ENCODE measurements at places on chromosomes 7 and 10.

- DNase-seq = no peak
These were observed 54.4 kb downstream of the MCMBP start for GRCh38 chr10:119817991-119818888.

GRCh38 chr7:129150199-129150996 is 5.9 kb downstream of the TSPAN33 start:
- DNase-seq = no peak

GRCh38 chr7:50264908-50265307 is 39.6 kb upstream of the IKZF1 start:
- DNase-seq = no peak

DNA sequence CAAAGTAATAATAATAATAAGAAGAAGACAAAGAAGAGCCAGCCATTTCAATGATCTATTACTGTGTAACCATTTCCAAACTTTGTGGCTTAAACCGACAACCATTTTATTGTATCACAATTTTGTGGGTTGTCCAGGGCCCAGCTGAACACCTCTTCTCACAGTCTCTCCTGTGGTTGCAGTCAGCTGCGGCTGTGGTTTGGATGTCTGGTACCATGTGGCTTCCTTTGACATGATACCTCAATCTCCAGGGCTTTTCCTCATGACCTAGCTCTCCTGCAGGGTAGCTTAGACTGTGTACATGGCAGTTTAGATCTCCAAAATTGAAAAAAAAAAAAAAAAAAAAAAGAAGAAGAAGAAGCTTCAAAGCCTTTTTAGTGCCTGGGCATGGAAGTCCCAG is 72.6 kb upstream of the NFKB2 start:
- no peak for DNase-seq

DNA sequence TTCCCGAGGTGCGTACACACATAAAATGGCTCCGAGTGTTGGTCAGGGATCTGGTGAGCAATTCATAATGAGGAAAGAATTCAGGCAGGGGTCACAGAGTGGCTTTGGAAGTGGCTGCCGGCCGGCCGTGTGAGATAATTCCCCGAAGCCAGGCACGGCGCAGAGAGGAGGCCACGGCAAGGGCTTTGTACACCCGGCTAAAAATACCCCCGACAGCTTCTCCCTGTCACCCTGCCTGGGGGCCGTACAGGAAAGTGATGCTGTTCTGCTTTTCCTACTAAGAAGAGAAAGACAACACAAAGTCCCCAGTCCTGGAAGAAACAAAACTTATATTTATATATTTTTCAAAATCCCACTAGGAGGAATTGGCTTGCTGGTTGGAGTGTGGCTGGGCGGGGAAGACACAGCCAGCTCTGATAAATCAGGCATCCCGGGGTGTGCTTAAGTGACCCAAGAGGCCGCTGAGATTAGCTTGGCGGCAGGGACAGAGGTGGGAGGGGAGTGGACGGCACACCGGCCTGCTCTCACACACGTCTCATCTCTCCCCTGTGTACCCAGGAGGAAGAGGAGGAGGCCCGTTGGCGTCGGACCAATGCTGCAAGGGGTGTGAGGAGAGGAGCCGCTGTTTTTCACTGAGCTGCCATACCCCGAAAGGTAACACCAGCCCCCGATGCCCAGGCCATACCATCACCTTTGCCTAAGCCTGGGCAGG is 70.5 kb downstream of the ZMIZ1 start:
- no peak for DNase-seq

- no peak for DNase-seq
These were observed 404.6 kb downstream of the RPS24 start for GRCh38 chr10:78437998-78438906.

DNA sequence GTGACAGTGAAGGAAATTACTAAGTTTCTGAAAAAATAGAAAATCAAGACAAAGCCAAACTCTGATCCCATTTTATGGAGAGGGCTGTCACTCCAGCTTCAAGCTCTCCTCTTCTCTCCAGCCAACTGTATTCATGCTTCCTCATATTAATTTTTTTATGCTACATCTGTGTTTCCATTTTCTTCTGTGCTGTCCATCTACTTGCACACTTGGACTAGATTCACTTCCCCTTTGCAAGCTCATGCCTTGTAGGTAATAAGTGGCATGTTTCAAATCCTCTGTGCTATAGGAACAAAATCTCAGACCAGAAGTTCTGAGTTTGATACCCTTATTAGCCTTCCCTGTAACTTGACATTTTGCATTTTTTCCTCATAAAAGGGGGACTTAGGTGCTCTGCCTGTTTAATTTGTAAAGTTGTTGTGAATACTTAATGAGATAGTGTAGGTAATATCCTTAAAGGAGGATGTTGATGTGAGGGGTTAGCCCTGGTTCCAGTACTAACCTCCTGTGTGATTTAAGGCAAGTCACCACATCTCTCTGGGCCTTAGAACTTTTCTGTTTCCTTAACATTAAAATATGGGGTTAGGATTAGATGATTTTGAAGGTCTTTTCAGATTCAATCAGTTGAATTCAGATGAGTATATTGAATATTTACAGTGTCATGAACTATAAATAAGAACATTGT is 358.8 kb downstream of the BBS9 start:
- no peak for DNase-seq

DNA sequence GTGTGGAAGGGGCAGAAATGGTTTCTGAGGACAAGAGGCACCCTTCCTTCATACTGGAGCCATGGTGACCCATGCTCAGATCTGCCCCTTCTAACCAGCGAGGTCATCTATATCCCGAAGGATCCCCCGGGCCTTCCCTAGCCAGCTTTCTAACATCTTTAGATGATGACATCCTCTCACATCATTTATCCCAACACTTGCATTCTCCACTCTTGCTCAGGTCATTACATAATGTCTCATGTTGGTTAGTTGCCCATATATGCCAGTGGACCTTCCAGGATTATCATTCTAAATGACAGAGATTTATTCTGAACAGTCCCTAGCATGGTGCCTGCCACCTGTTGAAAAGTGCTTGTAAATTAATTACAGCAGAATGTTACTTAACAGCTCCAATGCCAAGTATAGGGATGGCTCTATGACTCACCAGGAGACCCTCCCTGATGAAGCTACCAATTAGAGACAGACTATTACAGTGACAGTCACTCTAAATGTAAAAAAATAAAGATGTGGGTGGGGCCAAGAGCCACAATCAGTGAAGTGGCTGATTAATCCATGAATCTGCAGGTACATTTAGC is 22.6 kb upstream of the ABLIM1 start:
- no peak for DNase-seq

DNA sequence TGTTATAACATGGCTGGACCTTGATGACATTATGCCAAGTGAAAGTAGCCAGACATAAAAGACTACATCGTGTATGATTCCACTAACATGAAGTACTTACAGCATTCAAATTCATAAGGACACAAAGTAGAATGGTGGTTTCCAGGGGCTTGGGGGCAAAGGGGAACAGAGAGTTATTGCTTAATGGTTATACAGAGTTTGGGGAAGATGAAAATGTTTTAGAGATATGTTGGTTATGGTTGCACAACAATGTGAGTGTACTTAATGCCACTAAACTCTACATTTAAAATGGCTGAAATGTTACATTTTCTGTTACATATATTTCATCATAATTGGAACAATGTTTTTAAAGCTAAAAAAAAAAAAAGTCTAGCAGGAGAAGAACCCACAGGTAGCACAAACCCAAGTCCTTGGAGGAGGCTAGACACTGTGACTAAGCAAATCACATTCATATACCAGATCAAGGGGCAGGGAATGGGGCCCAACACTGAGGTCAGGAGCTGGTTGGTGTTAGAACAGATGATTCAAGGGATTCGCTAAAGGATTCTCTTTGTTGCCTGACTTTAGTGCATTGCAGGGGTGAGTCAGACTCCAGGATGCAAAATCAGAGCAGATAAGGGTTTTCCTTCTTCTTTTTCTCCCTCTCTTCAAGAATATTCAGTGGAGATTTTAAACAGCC is 25.1 kb upstream of the AOAH start:
- DNase-seq = no peak

DNA sequence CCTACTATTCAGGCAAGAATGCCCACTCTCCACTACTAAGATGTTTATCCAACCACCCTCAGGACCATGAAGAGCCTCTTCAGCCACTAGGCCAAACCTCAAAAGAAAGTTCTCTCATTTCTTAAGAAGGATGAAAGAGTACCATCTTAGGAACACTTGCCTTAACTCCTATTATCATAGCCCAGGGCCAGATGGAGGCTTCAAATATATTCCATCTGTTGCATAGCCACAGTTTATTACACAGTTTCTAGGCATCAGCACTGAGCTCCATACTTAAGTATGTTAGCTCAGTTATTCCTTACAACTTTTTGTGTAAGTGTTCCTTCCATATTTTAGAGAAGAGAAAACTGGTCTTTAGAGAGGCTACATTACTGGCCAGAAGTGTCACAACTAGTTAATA is 37.4 kb upstream of the YAE1 start:
- DNase-seq = no peak

DNA sequence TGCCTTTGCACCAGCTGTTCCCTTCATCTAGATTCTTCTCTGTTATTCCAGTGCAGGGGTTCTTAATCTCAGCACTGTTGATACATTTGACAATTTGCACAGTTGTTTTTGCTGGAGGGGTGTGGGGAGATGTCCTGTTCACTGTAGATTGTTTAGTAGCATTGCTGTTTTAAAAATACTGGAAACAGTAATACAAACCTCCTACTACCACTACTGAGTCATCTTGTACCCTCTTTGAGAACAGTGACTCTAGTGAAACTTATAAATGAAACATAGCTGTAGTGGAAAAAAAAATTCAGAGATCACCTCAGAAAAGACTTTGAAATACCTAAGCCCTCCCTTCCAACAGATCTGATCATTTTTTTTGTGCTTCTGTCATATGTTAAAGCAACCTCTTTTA is 154.8 kb upstream of the TMEM196 start:
- no peak for DNase-seq

GRCh38 chr7:84829719-84830118 is 357.1 kb downstream of the SEMA3D start:
- DNase-seq = no peak

GRCh38 chr7:28239823-28240204 is 59.2 kb upstream of the JAZF1 start:
- no peak for DNase-seq

- DNase-seq = no peak
These were observed 207.8 kb upstream of the CTBP2 start for GRCh38 chr10:125368146-125368545.

DNA sequence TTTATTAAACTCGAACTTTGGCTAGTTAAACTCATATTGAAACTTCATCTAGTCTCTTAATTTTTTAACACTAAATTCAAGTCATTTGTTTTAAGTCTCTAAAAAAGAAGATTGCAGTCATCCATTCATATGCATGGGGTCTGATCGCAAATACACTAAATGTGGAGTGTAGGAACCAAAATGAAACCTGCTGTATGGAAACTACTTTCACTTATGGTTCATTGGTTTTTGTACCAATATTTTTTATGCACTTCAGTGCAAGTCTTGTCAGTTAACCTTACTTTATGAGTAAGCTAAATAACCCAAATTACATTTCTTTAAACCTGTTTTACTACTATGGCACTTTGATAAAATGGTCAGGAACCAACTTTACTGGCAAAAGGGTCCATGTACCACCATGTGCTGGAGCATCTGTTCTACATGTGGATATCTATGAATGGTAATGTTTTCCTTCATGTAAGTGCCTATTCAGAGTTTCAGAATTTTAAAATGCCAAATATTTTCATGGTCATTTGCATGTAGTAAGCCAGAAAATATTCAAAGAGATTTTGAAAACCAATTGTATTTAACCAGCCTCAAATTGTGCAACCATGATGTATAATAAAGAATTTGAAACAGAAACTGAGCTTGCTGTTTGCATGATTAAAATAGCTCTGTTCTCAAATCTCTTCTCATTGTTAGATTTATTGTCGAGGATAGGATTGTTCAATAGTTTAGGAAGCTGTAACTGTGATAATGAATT is 7.6 kb upstream of the SUPV3L1 start:
- no peak for DNase-seq

DNA sequence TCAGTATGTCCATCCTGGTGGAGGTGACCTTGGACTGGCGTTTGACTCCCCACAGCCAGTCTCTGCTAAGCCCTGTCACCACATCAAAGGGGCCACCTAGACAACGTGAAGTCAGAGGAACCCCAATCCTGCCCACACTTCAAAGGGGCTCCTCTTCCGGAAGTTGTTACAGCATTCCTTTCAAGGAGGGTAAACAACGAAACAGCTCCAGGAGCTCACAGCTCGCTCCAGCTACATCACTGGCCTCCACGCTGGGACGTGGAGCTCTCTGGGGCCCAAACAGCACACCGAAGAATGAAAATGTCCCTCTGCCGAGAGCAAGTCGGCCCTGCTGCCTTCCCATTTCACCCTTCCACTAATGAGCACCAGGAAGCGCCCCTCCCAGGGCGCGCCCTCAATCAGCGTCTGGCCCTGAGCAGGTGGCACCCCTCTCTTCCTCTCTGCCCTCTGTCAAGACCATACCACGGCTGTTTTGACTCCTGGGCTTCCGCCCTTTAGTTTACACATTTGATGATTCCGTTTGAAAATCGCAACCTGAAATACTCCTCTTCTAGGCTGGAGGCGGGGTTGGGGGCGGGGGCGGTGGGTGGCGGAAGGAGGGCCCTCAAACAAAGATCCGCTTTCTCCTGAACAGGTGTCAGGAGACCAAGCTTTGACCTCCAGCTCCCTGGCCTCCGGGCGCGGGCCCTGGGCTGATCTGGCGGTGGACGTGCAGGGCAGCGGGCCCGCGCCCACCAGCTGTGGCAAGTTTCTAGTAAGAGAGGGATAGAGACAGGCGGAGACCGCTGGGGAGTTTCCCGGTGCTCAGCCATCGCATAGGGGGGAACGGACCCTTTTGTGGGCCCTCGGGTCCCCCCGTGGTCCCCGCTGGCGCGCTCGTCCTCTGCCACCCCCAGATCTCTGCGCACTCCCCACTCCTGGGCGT is 53.1 kb upstream of the KDM7A start:
- no peak for DNase-seq

DNA sequence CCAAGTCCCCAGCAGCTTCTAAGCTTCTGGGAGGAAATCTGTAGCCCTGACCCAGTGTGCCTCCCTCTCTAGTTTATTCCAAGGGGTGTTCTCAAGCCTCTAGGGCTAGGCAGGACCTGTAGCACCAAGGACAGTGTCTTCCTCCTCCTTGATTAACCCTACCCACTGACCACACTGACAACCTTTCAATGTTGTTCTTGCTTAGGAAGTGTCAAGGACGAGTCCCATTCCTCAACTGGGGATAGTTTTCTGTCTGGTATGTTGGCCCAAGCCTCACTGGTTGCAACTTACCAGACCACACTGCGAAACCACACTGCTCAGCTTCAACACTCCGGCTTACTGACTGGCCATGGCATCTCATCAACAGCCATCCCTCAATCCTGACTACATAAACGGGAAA is 100.0 kb downstream of the RNF216 start:
- DNase-seq = no peak

DNA sequence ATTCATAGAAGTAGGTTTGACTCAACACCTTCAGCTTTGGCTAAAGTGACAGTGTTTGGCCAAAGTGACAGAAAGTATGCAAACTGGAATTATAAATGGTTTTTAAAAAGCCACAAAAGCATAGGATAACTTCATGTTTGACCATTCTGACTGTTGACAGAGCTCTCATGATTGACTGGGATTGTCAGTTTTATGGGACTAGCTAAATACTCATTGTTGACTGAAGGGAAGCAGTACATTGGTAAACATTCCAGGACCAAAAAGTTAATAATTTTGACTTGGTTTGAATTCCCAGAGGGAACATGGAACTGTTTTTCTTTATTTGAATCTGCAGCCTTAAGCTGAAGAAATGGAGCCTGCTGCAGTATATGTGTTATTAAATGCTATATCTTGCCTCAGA is 84.6 kb upstream of the STEAP4 start:
- no peak for DNase-seq

Measured in esophagus squamous epithelium (tissue), 5 donors.